ENCODE measurements at places on chromosomes 11 and 22.

GRCh38 chr11:2513441-2513840 lies 68.6 kb downstream of the KCNQ1 start:
- DNase-seq, result no peak

- no peak for DNase-seq
These were observed 745.0 kb downstream of the NTM start for GRCh38 chr11:132115454-132115853.

GRCh38 chr22:17159504-17159951 lies 451 bp upstream of the HDHD5 start:
- no peak for DNase-seq

DNA sequence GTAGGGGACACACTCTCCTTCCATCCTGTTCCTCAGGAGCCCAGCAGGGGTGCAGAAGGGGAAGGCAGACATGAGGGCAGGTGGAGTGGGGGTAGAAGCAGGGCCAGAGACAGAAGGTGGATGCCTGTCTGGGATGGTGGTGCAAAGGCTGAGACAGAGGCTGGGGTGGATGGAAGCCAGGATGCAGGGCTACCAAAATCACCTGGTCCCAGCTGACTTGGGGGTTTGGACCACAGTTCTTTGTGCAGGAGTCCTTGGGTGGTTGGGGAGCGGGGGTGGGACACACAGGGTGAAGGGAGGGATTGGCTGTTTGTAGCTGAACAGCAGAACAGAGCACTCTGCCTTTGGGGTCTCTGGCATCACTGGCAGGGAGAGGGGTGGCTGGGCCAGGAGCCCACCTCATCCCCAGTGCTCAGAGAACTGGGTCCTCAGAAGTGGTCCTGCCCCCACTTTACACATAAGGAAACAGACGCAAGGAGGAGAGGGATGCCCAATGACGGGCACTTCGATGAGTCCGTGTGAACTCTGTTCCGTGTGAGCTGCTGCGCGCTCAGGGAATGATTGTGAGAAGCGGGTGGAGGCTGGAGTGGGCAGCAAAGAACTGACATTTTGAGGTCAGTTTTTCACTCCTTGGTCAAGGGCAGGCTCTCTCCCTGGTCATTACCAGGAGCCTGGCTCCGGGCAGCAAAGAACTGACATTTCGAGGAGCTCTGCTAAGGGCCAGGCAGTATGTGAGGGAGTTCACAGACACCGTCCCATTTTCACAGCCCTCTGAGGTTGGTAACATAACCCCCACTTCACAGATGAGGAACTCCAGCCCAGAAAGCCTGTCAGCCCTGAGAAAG lies 1.9 kb downstream of the TAGLN start:
- DNase-seq, result no peak

GRCh38 chr22:36871669-36872081 lies 10.9 kb downstream of the NCF4 start:
- DNase-seq, result no peak

- no peak for DNase-seq
These were observed 630 bp downstream of the CASP4 start for GRCh38 chr11:104967534-104968354.

DNA sequence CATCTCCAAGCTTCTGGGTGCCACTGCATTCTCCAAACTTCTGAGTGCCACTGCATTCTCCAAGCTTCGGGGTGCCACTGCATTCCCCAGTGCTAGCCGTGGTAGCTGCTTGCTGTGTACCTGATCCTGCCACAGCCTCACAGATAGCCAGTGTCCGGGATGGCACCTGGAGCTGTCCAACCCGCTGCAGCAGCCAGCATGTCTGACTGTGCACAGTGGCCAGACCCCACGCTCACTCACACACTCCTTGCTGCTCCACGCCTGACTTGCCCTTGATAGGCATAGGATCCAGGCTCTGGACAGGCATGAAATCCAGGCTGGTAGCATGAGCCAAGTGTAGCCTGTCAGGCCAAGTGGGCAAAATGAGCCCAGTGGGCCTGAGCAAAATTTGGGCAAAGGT lies 465.0 kb downstream of the GUCY1A2 start:
- DNase-seq, result no peak

DNA sequence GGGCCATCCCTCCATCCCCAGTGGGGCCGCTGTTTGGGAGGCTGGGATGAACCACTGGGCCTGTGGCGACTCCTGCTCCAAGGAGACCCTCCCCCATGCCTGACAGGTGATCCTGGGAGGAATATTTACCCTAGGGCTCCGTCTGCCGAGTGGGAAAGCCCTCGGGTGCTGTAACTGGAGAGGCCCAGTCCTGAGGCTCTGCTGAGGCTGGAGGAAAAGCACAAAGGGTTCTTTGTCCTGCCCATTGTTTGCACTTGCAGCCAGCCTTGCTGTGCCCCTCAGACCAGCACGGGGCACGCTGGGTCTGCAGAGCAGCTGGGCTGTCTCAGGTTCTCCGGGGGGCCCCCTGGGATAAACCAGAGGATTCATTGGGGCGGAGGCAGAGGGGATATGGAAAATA lies 321.1 kb downstream of the MN1 start:
- DNase-seq, result no peak

- DNase-seq, result peak; percentile 90
These were observed 75.3 kb downstream of the FBLN1 start for GRCh38 chr22:45577746-45578523.

- DNase-seq, result no peak
These were observed 100.8 kb downstream of the TRAF6 start for GRCh38 chr11:36409152-36409816.

GRCh38 chr11:126878913-126879482 lies 121.6 kb downstream of the KIRREL3 start:
- no peak for DNase-seq

GRCh38 chr11:12189543-12190235 lies 79.3 kb downstream of the MICAL2 start:
- DNase-seq, result no peak

DNA sequence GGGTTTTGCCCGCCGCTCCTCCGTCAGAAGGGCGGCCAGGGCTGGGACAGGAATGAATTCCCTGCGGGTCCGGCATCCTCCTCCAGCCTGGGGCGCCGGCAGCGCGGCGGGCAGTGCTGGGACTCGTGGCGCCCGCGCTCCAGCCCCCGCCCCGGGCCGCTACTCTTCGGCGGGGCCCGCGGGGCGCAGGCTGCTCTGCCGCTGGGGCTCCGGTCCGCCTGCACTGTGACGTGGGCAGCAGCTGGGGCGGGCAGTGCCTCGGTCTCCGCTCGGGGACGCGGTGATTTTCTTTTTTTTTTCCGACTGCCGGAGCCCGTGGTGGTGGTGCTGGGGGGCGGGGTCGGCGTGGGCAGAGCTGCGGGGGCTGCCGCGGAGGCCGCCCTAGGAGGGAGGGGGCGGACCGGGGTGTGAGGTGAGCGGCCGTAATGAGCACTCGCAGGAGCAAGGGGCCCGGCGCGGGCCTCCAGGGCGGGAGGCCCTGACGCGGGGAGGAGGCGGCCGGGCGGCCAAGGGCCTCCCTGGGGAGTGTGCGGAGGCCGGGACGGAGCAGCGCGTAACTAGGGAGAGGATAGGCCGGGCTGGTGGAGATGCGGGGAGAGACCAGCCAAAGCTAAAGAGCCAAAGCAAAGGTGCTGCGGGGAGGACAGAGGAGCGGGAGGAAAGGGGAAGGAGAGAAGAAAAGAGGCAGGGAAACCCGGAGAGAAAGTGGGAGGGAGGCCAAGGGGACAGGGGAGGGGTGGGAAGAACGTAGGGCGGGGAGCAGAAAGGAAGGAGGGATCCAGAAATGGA lies 73.3 kb upstream of the ZBED5 start:
- DNase-seq, result peak; percentile 92

GRCh38 chr11:8089791-8090510 lies 8.9 kb downstream of the TUB start:
- peak; percentile 30 for DNase-seq

DNA sequence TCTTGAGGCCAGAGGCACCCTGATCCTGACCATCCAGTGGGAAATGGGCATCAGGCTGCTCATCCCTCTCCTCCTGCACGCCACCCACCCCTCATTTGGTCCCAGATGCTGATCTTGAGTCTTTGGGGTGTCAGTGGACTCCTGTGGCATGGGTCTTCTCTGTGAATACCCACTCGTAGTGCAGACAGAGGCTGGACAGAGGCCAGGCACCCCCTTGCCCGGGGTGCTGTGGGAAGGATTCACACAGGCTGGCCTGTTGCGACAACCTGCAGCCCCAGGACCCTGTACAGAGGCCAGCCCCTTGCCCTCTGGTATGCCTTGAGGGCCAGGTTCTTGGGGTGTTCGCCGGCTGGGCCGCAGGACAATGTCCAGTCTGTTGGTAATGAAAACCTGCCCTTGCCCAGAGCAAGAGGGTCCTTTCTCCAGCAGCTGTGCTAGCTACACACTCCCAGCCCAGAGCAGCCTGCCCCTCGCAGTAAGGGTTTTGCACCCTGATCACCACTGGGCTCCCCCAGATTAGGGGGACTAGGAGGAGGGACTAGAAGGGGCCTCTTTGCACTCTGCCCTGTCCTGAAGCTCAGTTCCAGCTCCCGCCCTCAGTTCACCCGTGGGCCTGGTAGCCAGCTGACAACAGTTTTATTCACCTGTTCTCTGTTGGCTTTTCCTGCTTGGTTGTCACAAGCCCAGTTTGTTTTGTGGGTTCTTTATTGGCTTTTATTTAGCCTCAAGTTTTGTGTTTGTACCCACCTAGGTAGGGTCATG lies 76.0 kb downstream of the BCR start:
- DNase-seq, result no peak

GRCh38 chr22:50600538-50600937 lies at the start of gene MAPK8IP2:
TSS of gene MAPK8IP2 (plus strand) at chr22:50600793. CDS start at chr22:50600819, 26 bp downstream.
- DNase-seq, result no peak

DNA sequence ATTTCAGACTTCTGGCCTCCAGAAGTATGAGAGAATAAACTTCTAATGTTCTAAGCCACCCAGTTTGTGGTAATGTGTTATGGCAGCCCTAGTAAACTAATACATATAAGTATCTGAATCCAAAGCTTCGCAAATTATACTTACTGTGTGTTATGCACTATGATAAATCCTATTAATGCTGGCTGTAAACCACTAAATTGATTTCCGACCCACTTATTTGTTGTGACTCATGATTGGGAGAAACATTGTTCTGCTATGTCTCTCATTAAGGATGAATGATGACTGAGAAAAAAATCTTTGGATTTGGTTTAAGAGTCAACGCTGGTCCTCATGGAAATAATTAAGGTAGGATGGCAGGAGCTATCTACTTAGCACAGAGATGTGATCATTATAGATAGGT lies 62.0 kb downstream of the FZD4 start:
- DNase-seq, result no peak

DNA sequence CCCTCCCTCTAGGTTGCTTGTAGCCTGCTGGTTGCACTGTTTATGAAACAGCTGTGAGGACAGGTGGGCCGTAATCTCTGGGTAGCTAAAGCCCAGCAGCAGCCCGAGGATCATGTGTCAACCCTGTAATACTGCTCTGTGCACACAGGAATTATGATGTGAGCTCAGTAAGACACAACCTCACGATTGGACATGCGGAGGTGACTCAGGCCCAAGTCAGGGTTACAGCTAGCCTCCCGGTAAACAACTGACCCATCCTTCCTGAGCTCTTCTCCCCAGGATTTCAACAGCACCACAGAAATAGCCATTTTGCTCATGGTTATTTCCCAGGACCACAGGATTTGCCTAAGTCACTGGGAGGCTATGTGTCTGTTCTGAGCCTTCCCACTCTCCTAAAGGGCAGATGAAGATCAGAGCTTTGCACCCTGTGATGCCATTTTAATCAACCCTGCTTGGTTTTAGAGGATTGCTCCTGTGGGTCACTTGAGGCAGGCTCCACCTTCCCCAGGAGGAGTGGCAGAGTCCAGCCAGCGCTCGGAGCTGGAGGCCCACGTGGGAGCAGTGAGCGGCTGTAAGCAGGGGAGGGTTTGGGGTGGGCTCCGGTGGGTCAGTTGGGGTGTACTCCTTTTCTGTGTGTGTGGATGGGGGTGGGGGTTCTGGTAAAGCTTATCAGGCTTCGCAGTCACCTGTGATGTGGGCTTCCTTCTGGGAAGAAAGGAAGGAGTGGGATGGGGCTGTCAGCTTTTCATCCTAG lies at the start of gene AMPD3:
Gene AMPD3, plus strand, starts transcription at position 387 of the 754 bp plus-strand sequence. CDS start 6,256 bp downstream, outside the sequence.
- DNase-seq, result peak; percentile 58

- peak; percentile 81 for DNase-seq
These were observed 27.8 kb downstream of the CD82 start for GRCh38 chr11:44593251-44593650.

DNA sequence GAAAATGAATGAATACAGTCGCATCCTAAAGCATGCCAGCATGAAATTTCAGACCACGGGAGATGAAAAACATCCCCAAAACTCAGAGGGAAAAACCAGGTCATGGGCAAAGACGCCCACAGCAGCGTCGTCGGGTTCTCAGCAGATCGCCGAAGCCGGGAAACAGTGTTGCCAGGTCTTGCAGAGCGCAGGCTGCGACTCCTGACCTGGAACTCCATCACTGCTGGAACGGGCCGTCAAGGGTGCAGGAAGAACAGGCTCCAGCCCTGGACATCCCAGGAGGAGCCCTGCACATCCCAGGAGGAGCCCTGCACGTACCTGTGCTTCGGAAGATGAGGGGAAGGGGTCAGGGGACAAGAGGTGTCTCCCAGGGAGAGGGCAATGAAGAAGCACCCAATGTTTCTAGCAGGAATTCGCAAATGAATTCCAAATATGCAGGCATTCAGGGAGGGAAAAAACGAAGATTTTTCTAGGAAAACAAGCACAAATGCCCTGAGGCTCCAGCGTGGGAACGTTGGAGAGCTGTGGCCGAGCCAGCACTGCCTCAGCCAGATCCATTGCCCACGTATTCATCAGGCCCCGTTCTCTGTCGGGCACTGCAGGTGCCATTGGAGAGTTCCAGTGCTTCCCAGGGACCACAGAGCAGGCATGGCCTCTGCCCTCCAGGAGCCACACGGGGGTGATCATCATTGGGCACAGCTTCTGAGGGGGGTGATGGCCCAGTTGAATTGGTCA lies 1110.4 kb downstream of the BRD1 start:
- no peak for DNase-seq

- no peak for DNase-seq
These were observed 68.1 kb downstream of the UBASH3B start for GRCh38 chr11:122723576-122723975.

DNA sequence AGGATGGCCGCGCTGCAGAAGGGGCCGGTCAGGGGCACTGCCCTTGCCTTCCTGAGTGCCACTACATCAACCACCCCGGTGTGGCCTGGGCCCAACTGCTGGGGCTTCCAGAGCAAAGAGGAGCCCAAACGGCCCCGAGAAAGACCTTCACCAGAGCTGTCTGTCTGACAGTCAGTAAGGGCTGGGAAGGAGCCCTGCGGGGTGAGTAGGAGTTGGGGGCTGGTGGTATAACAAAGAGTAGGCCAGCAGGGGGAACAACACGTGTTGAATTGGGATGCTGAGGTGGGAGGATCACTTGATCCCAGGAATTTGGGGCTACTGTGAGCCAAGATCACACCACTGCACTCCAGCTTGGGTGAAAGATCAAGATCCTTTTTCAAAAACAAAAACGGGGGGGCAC lies 3.9 kb downstream of the GSTT4 start:
- DNase-seq, result no peak

- no peak for DNase-seq
These were observed 327.4 kb upstream of the ZC3H12C start for GRCh38 chr11:109765709-109766311.

DNA sequence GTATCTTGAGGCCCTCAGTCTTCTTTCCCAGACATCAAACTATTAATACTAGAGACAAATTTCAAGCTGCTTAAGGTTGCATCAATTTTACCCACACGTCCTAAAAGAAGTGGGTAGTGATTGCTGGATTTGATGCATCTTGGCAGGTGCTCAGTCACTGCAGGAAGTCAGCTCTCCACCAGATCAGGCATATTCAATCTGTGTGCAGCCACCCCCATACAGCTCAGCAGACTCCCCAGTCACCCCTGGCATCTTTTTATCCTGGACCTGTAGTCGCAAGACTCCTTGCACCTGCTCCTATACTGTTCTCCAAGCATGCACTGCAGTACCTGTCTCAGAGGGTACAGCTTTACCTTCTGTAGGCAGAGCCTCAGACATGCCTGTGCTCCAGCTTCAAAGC lies 343.1 kb upstream of the ISX start:
- DNase-seq, result no peak

- no peak for DNase-seq
These were observed 51.7 kb upstream of the LDLRAD3 start for GRCh38 chr11:35892166-35892565.
